ENCODE measurements at places on chromosomes 3 and 15.

DNA sequence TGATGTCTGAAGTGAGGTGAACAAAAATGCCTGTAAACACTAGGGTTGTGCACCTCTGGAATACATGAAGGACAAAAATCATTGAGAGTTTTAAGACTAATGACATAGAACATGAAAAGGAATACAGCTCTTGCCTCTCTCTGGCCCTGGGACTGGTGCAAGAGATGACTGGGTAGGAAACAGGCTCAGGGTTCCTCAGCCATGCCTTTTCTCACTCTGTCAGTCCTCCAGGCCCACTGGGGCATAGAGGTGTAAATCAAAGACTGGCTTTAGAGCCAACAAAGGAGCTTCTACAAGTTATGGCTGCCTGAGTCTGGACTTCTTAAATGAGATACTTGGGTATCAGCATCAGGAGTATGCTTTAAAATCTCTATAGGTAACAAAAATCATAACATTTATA lies 554.7 kb upstream of the KCNMB2 start:
- no peak for DNase-seq

- DNase-seq = no peak
These were observed 44.3 kb upstream of the UBE2E1 start for GRCh38 chr3:23761440-23761896.

- DNase-seq = no peak
These were observed 5.2 kb upstream of the PFN2 start for GRCh38 chr3:149975919-149976318.

DNA sequence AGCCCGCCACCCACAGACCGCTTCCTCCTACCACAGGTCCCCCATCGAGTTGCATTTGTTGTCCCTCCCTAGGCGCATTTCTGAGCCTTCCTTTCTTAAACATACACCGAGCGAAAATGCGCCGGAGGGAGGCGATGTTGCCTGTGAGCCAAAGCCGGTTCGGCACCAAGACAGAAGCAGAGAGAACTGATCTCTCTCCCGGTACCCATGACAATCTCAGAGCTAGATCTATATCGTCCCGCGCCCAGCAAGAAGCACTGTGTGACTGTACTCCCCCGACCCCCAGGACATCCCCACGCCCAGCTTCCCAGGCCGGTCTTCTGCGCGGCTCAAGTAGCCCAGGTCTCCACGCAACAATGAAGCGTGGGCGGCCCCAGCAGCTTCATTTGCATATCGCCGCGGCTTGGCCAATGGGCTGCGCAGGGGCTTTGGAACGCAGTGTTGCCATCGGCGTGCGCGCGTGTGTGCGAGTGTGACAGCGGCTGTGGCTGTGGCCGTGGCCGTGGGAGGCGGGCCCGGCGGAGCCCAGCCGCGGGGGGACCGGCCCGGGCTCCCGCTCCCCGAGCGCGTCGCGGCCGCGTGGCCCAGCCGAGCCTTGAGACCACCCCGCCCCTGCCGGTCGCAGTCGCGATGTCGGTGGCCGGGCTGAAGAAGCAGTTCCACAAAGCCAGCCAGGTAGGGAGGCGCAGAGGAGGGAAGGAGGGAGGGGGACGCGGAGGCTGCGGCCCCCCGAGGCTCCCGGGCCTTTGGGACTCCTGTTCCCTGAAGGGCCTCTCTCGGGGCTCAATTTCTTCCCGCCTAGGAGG lies at the start of gene SH3GL3:
Gene SH3GL3, plus strand, starts transcription at position 438 of the 806 bp plus-strand sequence. Its CDS starts 193 bp downstream, at position 631.
- no peak for DNase-seq

GRCh38 chr3:30878862-30879261 lies 15.6 kb downstream of the GADL1 start:
- DNase-seq = no peak

- no peak for DNase-seq
These were observed 17.1 kb downstream of the ARPP19 start for GRCh38 chr15:52551762-52552161.

DNA sequence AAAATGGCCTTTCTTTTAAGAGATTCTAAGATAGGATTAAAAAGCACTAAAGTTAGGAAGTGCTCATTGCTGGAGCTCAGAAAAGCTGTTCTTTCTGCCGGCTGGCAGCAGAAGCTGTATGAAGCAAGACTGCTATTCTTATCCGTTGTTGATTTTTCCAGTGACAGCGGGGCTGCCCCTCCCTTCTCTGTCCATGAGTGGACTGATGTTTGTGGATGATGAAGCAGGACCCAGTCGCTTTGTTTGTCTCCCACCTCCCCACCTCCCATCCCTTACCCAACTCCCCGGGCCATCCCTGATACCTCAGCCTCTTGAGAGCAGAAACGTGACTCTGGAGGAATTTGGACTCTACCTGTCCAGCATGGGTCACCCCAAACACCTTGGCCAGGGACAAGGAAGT lies 10.3 kb upstream of the MUSTN1 start:
- DNase-seq = no peak

GRCh38 chr3:188931036-188931435 lies 240.7 kb upstream of the TPRG1 start:
- DNase-seq = no peak

- no peak for DNase-seq
These were observed 165.0 kb downstream of the FRMD5 start for GRCh38 chr15:44029940-44030568.

GRCh38 chr3:96813134-96813819 lies 1.1 kb upstream of the EPHA6 start:
- DNase-seq = no peak

GRCh38 chr3:13440204-13440817 lies 20.2 kb upstream of the NUP210 start:
- no peak for DNase-seq

DNA sequence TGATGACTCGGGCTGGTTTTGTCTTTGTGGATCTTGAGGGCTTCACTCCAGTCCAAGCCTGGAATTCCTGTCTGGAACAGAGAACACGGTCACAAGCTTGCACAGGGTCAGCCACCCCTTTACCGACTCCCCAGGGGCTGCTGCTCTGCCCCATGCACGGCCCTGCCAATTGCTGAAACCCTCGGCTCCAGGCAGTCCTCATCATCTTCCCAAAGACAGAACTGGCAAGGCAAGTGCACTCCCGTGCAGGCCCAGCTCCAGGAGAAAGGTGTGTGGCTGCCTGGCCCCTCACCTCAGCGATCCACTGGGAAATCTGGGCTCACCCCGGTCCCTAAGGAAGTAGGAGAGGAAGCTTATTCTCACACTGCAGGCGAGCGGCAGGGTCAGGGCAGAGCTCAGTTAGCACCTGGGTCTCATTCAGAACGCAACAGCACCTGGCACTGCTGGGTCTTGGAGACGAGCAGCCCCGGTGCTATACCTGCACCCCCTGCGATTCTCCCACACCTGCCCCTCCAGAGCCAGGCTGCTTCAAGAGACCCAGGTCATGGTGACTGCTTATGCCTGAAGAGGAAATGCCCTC lies 7.2 kb downstream of the MAP6D1 start:
- DNase-seq = no peak

- DNase-seq = no peak
These were observed 122.6 kb downstream of the ARNT2 start for GRCh38 chr15:80526556-80527340.

GRCh38 chr3:52681596-52681995 lies 4.1 kb downstream of the PBRM1 start:
- DNase-seq = no peak

- no peak for DNase-seq
These were observed 87.8 kb downstream of the COL6A6 start for GRCh38 chr3:130604806-130605205.

DNA sequence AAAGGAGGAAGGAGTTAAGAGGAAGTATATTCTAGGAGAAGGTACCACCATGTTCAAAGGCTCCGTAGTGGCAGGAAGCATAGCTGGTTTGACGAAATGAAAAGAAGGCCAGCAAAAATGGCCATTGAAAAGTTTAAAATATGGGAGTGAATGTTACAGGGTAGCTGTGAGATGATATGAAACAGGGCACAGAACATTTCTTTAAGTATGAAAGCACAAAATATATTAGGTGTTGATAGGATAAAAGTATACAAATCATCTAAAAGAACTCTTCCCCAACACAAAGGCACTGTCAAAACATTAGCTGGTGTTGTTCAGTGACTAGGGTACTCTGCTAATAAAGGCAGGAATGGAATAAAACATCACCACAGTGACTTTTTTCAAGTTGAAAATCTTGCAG lies 216.2 kb downstream of the LRRN1 start:
- no peak for DNase-seq

DNA sequence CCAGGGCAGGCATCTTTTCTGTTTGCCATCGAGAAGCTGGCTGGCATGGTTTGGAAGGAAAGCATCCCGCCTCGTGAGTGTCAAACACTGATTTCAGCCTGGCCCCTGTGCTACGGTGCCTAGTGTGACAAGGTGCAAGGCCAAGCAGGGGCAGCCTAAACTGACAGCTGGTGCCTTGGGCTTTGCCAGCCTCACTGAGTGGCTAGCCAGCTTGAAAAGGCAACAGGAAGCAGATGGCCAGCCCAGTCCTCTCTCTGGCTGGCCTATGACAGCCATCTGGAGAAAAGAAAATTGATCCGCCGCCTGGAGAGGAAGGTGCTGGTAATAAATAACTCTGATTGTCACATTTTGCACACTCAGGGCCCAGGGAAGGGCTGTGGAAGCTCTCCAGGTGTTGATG lies 52.2 kb downstream of the C3orf85 start:
- no peak for DNase-seq

GRCh38 chr3:122803977-122804376 lies 9.1 kb downstream of the SLC49A4 start:
- DNase-seq = no peak

GRCh38 chr3:143163562-143164100 lies 44.1 kb downstream of the CHST2 start:
- DNase-seq = no peak

DNA sequence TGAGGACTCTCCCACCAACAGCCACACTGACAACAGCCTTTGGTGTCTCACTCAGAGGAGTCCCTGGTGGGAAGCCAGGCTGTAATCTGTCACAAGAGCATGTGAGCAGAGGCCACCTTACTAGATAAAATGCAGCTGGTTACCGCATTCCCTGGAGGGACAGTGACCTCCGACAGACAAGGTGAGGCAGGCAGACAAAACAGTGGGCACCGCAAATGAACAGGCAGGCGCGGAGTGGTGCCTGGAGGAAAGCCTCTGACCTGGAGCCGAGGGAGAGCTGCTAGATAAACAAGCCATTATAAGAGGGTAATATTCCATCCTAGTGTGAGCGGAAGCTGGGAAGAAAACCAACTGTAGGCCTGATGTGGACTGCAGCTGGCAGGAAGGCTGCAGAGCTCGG lies 736.4 kb downstream of the FHIT start:
- no peak for DNase-seq

GRCh38 chr15:32682977-32683630 lies 34.7 kb upstream of the GREM1 start:
- no peak for DNase-seq

DNA sequence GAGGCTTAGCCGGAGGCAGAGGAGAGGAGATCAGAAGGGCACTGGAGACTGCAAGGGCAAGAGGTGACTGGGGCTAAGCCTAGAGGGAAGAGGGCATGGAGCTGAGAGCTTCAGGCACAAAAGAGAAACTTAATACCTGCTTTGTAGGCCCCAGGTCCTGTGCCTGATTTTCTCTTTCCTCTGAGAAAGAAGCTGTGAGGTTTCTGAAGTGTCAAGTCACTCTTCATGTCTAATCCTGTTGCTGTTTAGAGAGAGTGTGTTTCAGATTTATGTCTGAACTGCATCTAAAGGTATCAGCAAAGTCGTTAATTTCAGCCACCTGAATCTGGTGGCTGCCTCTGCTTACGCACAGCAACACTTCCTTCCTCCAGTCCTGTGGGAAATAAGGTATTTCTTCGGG lies 106.9 kb upstream of the RNU6-1 start:
- no peak for DNase-seq

DNA sequence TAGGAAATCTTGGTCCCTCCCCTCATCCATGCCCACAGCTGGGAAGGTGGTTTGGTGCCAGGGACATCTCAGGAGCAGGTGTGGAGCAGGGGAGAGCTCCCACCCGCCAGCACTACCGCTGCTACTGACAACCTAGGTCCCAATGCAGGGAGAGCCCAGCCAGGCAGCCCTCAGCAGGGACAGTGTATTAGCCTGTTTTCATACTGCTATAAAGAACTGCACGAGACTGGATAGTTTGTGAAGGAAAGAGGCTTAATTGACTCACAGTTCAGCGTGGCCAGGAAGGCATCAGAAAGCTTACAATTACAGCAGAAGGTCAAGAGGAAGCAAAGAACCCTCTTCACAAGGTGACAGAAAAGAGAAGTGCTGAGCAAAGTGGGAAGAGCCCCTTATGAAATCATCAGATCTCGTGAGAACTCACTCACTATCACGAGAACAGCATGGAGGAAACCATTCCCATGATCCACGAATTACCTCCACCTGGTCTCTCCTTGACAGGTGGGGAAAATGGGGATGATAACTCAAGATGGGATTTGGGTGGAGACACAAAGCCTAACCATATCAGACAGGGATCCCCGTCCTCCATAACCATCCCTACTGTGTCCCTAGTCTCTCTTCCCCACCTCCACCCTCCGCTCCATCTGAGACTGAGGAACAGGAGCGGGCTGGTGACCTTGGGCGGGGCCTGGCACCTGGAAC lies 218.6 kb downstream of the TBC1D2B start:
- DNase-seq = no peak

- no peak for DNase-seq
These were observed 161.0 kb upstream of the CTDSPL start for GRCh38 chr3:37700466-37701248.

- DNase-seq = no peak
These were observed 81.4 kb downstream of the SEMA5B start for GRCh38 chr3:122946185-122946584.

- no peak for DNase-seq
These were observed 184.4 kb downstream of the PEX5L start for GRCh38 chr3:179852142-179852905.

DNA sequence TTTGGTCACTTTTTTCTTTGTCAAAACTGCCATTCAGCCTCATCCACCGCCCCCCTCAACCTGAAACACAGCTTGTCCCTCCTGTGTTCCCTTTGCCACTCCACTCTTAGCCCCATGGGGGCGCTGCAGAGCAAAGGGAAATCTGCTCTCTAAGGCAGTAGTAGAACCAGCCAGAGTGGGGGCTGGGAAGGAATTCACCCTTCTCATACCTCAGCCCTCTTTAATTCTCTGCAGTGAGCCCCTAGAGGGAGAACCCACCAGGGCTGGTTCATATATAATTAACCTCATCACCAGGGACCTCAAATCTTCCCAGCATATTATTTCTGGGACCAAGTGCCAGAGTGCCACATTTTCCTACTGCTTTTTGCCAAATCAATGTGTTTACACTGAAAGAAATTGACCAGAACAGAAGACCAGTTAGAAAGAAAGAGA lies 2.8 kb upstream of the BCL6 start:
- DNase-seq = peak; percentile 87

GRCh38 chr3:50464569-50464968 lies 38.9 kb downstream of the CACNA2D2 start:
- DNase-seq = no peak

- no peak for DNase-seq
These were observed 59.1 kb downstream of the CORO2B start for GRCh38 chr15:68637767-68638404.

DNA sequence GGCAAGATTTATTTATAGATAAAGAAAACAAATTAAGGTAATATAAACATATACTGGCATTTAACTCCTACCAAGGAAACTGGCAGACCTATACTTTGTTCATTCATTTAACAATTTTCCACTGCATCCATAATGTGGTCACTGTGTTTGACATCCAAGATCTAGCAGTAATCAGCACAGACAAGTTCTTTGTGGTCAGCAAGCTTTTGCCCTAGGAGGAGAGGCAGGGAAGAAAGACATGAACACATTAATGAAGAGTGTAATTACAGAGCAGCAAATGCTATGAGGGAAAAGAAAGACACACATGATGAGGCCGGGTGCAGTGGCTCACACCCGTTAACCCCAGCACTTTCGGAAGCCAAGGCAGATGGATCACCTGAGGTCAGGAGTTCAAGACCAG lies 34.4 kb downstream of the SUCLG2 start:
- no peak for DNase-seq

Measured in left renal pelvis (tissue), 4 donors.